ENCODE measurements at places on chromosomes 1 and 21. TPM values are rescaled to one million over a fixed set of nuclear protein-coding genes. Genes with fewer than 3 reads are reported as not detected.

Gene KRTAP10-11
- total RNA-seq = not detected

Gene SLFNL1
- total RNA-seq = 0.47 TPM

Gene GPR52
- 7.7 TPM for total RNA-seq

Gene HAO2
- total RNA-seq = not detected

Gene OPTC
- not detected for total RNA-seq

Gene SLC5A9
- total RNA-seq = not detected

Gene SH2D5
- total RNA-seq = 0.89 TPM

Gene EVA1C
- 0.20 TPM for total RNA-seq

Gene ZFP69B
- 10.4 TPM for total RNA-seq

Gene AMY2A
- not detected for total RNA-seq

Gene KCNJ15
- total RNA-seq = not detected

Gene ITLN2
- total RNA-seq = not detected

Gene RNU1-3
- 3,526 TPM for total RNA-seq

Gene GBP5
- 22.8 TPM for total RNA-seq

Gene CELA3B
- not detected for total RNA-seq

Gene CD5L
- 0.20 TPM for total RNA-seq

Gene SLC35F3
- total RNA-seq = not detected

Gene COQ8A
- 24.7 TPM for total RNA-seq

Gene NID1
- 0.10 TPM for total RNA-seq

Measured in activated B cell treated with CpG ODN at 0.5 μM for 24 hours (primary cell).